ENCODE measurements at places on chromosomes 4 and X. TPM values are rescaled to one million over a fixed set of nuclear protein-coding genes. Genes with fewer than 3 reads are reported as not detected.

GRCh38 chrX:54920610-54921426 lies at the start of gene TRO:
Gene TRO (plus strand): TSS chrX:54920824. CDS start chrX:54922247, 1,423 bp downstream.
- peak; percentile 2 for DNase-seq

DNA sequence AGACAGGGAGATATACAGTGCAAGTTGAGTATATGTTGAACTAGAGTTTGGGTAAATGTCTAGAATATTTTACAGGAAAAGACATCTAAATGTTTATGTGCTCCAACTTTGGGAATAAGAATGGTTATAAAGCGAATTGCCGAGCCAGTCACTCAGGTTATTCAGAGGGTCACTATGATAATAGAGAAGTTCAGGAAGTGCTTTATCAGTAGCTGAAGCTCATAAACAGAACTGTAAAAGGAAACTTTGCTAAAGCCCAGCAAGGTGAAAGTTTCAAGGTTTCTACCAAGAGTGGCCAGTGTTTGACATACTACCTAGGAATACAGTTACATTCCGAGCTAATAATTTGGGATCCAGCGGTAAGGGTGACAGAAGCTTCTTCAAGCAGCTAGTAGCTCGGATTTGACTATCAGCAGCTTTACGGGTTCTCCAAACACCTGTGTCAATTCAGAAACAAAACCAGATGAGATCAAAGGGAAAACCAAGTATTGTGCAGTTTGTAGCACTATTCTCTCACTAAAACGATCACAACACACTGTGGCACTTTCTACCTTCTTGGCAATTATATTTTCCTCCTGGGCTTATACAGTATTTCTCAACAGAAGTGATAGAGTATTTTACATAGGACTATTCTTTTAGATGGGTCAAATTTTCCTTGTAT lies 17.2 kb upstream of the BCLAF3 start:
- no peak for DNase-seq

- DNase-seq, result peak; percentile 34
These were observed 14.6 kb upstream of the ATXN3L start for GRCh38 chrX:13334491-13334890.

DNA sequence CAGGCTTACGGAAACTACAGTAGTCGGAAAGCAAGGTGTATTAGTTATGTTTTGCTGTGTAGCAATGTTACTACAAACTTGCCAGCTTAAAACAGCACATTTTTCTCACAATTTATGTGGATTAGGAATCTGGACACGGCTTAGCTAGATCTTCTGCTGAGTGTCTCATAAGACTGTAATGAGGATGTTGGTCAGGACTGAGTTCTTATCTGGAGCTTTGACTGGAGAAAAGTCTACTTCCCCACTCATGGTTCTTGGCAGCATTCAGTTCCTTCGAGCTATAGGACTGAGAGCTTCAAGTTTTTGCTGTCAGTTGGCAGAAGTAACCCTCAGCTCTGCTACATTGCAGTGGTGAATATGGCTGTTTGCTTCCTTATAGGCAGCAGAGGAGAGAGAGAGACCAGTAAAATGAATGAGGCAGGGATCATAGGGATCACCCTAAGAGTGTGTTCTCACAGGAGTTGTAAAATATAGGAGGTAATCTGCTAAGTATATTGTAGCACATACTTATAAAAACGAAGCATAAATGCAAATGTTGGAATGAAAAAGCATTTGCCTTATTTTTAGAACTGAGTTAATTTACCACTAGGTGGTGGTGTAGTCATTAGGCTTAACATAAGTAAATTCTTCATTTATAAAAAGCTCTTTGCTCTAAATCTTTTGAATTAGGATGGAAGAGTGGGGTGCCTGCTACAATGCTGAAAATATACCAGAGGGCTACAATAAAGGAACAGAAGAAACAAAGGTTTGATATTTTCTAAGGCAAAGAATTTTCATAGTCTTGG lies 38.6 kb downstream of the ALG13 start:
- DNase-seq, result peak; percentile 51

DNA sequence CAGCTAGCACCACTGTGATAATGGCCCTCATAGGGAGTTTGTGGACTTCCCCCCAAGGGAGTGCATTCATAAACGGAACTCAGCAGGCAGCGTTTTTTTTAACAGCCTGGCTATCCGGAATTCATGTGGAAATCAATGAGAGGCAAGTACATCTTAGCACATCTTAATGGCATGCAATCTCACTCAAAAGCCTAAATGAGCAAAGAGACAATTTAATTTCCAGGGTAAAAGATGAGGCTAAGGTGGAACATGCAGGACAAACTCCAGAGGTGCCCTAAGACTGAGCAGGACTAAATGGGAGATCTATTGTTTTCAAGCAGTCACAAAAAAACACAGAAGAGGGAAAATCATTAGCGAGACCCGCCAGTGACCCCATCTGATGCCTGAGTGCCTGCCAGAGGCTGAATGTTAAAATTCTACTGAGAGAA lies 243.5 kb upstream of the KCNIP4 start:
- DNase-seq, result peak; percentile 31

- DNase-seq, result no peak
These were observed 7.2 kb downstream of the SH3BP2 start for GRCh38 chr4:2799971-2800690.

- no peak for DNase-seq
These were observed 2.7 kb downstream of the PDLIM5 start for GRCh38 chr4:94454405-94454804.

DNA sequence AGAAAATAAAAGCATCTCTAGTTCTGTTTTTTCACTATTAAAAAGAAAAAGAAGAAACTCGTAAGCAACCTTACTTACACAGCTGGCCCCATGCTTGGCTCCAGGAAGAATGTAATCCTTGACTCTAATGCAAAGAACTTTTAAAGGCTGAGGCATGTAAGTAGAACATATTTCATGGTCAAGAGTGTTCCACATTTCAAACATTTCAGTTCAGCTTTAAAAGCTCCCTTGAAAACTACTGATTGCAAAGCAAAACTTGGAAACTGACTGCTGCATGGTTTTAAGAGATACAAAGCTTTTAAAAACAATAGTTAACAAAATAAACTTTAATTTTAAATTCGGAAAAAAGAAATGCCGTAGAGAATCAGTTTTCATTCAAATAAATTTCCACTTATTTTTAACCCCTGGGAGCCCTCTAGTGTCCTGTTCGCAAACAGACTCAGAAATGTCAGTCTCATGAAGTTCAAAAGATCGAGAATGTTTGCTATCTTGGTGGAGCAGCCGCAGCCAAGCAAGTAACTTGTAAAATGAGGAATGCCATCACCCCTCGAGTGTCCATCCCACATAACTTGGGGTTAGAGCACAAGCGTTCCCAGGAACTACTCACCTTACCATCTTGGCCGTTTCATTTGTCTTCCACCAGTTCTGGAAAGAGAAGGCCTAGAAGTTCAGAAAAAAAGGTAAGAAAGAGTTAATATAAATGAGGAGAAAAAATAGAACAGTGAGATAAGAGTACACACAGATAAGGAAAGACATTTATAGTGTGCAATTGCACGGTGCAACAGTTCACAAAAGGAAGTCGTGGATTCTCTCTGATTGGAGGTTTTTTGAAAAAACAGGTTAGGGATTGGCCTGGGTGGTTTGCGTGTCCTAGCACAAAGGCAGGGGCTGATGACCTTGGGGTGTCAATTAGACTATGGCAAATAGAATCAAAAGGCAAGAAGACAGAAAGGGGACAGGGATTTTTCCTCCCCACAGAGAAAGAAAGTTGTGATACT lies at the start of gene GASK1B:
TSS of gene GASK1B (minus strand) at position 765 of the 998 bp plus-strand sequence. CDS start 1,650 bp downstream, outside the sequence.
- peak; percentile 87 for DNase-seq

DNA sequence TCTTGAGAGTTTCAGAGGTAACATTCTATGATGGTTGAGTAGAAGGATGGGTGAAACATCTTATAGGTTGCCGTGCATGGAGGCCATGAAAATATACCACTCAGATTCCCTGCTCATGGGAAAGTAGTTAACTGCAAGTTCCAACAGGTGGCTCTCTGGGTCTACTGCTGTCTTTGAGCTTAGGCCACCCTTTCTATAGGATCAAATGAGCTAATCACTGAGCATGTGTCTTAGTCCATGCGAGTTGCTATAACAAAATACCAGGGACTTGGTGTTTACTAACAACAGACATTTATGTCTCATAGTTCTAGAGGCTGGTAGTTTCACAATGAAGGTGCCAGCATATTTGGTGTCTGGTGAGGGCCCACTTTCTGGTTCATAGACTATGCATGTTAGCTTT lies 144.8 kb upstream of the UNC5C start:
- DNase-seq, result no peak

DNA sequence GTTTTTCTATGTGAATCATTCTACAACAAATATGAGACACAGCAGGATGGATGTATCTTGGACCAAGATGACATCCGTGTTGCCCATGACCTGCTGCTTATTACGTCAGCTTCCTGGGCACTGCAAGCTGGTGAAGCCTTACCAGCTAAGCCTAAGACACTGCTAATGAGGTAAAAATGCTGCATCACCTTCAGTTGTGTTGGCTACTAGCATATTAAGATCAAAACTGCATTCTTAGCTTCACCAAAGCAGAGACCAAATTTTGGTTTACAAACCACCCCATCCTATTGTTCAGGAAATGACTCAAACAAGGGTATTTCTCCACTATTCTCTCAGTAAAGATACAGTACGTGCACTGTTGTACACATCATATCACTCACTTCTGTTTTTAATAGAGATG lies 50.3 kb downstream of the MAML3 start:
- DNase-seq, result peak; percentile 59

DNA sequence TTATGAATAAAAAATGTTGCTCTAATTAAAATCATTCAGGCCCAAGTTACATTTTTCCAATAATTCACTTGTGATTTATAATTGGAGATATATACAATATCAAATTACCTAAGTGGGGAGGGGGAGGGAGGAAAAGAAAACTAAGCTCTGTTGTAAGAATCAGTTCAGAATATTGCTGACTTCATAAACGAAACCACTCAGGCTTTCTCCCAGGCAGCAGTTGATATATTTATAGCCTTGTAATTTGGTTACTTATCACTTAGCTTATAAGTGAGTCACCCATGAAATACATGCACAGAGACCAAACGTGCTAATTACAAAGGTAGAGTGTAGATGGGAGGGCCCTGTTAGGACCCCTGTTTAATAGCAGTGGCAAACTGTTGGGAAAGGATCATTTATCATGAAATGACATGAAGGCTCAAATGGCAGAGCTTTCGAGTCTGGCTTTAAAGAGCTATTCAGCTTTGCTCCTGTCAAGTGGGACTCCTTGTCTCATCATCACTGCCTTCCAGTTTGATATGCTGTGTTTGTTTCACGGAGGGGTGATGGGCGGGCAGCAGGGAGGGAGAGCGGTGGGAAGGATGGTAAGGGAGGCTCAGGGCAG lies 105.6 kb upstream of the PGRMC2 start:
- peak; percentile 75 for DNase-seq

- no peak for DNase-seq
These were observed 7.8 kb downstream of the ARAF start for GRCh38 chrX:47568656-47569295.

DNA sequence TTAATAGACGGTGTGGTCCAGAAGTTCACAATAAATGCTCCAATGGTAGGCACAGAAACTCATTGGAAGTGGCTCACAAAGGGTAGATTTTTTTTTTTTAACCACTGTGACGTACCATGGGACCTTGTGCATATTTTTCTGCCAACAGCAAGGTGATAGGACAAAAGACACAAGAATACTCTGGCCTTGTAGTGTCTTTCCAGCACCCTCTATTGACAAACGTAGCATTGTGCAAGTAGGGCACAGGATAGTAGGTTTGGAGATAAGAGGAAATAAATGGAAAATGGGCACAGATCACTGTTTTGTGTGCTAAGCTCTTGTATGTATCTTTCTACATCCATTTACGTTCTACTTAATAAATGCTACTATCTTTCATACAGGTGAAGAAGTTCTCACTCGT lies 2054.9 kb downstream of the PCDH7 start:
- peak; percentile 11 for DNase-seq

DNA sequence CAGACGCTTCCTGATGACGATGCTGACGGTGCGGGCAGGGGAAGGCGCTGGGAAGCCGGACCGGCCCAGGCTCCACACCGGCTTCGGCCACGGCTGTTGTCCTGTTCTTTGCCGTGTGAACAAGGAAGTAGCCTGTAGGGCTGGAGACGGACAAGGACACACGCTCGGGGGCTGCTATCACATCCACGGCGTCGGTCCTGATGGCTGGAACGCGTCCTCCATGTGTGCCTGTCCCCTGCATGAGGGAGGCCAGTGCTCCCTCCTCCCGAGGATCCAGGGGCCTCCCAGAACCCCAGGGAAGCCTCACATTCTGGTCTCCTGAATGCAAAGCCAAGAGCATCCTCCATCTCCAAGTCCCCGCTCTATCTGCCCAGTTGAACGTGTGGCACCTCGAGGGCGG lies 53.8 kb downstream of the ACOX3 start:
- no peak for DNase-seq

GRCh38 chrX:140503714-140504351 lies 1.0 kb downstream of the SOX3 start:
- peak; percentile 2 for DNase-seq

- DNase-seq, result no peak
These were observed 15.8 kb downstream of the TMEM31 start for GRCh38 chrX:103726477-103726876.

GRCh38 chr4:16027114-16027513 lies 56.7 kb downstream of the PROM1 start:
- DNase-seq, result peak; percentile 18

DNA sequence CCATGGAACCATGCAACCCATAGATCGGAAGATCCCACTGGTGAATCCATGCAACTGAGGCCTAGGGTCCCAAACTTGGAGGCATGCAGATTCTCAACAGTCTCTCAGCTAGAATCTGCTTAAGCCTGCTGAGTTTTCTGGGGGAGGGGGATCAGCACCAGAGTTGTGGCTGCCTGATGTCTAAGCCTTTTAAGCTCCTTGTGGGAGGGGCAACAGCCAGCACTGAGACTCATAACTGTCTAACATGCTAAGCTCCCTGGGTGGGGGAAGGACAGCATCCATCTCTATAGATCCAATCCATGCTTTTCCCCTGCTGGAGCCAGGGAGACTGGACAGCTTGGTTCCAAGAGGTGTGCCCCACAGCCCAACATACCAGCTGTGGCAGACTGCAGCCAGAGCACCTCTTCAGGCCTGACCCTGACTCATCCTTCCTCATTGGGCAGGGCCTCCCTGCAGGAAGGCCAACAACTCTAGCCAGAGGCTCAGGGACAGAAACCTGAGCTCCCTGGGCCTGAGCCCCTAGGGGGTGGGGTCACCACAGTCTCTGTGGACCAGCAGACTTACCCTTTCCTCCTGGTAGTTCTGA lies 300.1 kb upstream of the SLC7A11 start:
- no peak for DNase-seq

DNA sequence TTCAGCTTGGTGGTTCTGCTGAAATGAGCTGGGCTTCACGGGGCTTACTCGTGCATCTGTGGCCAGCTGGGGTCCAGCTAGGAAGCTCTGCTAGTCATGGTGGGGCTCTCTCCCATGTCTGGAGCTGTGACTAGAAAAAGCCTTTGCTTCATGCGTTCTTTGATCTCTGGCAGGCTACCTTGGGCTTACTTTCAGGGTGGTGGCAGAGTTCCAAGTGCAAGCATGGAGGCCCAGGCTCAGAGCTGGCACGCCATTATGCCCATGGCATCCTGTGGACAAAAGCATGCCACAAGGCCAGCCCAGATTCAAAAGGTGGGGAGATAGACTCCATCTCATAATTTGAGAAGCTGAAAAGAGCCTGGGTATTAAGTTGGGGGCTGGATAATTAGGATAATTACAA lies 55.4 kb upstream of the GBA3 start:
- DNase-seq, result no peak

GPR34 gene
- not detected for total RNA-seq

RAB41 gene
- total RNA-seq, result not detected

CWH43 gene
- not detected for total RNA-seq

EIF4E gene
- total RNA-seq, result 160 TPM

MCUB gene
- 32.5 TPM for total RNA-seq

PABPC1L2A gene
- total RNA-seq, result not detected

TLR10 gene
- total RNA-seq, result not detected

NEK1 gene
- 19.9 TPM for total RNA-seq

ARL9 gene
- 0.09 TPM for total RNA-seq

All from fibroblast of the aortic adventitia (primary cell).